Osteoblast (primary cell): ENCODE measurements at places on chromosomes 7 and 10. TPM values are rescaled to one million over a fixed set of nuclear protein-coding genes. Genes with fewer than 3 reads are reported as not detected.

The IFIT1B gene
- not detected in 2 replicates for total RNA-seq

The EBF3 gene
- total RNA-seq, result 31.8 and 35.4 TPM in 2 replicates

The ANKRD61 gene
- total RNA-seq, result not detected in 2 replicates

The TRIM50 gene
- total RNA-seq, result not detected in 2 replicates

DNA sequence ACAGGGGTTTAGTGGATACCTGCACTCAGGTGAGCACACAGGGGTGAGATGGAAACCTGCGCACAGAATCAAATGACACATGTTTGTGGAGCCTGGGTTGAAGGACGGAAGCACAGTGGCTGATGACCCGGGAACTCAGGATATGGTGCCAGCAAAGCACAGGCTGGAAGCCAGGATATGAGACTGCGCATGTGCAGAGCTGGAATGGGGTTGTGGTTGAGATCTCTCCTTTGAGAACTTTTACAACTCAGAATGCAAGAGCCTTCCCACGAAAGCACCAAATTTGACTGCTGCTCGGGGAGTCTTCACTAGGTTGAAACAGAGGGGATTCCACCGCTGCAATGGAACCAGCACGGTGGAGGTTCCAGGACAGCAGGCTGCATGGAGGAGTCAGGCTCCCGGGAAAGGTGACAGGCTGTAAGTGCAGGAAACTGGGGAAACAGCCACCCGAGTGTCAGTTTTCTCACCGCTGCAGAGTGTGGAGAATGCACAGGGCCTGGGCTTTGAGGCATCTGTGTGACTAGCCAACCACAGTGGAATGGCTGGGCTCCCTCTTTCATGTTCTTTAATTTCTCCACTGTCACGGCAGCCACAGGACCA is 133.4 kb upstream of the TCERG1L start:
- H3K27ac ChIP-seq, result no peak overlapping the region
- DNase-seq, result no peak
- H3K4me1 ChIP-seq, result no peaks in the 10 kb centered on the region
- H3K4me3 ChIP-seq, result no peak overlapping the region
- no peaks in the 10 kb centered on the region for H3K27me3 ChIP-seq

- no peaks in the 10 kb centered on the region for H3K27me3 ChIP-seq
- H3K27ac ChIP-seq, result no peak overlapping the region
- no peaks in the 10 kb centered on the region for H3K4me1 ChIP-seq
- DNase-seq, result peak; percentile 69
- H3K36me3 ChIP-seq, result peaks cover 3% of the 10 kb centered on the region
Observed at GRCh38 chr7:100562195-100563099, 11.3 kb downstream of the SAP25 start.

GRCh38 chr7:35448486-35448885 is 194.6 kb upstream of the TBX20 start:
- H3K27ac ChIP-seq, result no peak overlapping the region
- no peak overlapping the region for H3K4me3 ChIP-seq

DNA sequence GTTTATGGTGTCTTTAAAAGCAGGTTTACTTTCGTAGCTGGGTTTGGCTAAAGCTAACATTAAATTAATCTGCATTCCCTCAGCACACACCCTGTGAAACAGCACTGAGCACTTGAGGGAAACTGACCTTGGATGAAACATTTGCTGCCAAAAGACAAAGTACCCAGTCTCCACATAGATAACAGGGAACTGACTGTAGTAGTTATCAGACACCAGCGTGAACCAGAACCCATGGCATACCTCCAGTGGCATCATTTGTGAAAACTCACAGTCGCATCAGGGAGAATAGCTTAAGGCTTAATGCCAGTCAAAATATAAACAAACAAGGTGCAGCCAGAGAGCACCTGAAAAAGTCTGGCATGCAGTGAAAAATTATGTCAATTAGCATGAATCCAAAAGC is 357.8 kb upstream of the C7orf33 start:
- no peak overlapping the region for H3K4me3 ChIP-seq
- H3K27me3 ChIP-seq, result no peaks in the 10 kb centered on the region
- no peaks in the 10 kb centered on the region for H3K36me3 ChIP-seq

DNA sequence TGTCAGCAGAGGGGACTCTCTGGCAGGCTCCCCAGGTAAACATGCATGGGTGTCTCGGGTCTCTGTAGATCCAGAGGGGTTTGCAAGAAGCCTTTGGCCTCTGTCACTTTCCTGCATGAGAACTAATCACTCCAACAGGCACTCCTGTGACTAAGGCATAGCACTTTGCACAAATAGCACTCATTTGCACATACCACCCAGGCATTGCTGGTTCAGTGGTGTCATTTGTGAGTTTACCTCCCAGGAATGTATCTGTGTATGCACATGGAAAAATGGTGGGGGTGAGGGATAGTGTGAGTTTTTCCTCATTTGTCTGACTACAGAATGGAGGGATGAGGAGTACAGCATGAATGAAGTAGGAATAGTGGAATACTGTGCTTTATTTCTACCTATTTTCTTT is 39.5 kb downstream of the CNNM1 start:
- no peaks in the 10 kb centered on the region for H3K27me3 ChIP-seq
- no peaks in the 10 kb centered on the region for H3K36me3 ChIP-seq
- H3K4me1 ChIP-seq, result peaks cover 24% of the 10 kb centered on the region
- no peak for DNase-seq
- H3K4me3 ChIP-seq, result no peak overlapping the region

GRCh38 chr7:15932318-15932717 is 245.8 kb upstream of the MEOX2 start:
- no peak for DNase-seq
- H3K27ac ChIP-seq, result no peak overlapping the region
- no peaks in the 10 kb centered on the region for H3K27me3 ChIP-seq
- H3K4me1 ChIP-seq, result no peaks in the 10 kb centered on the region
- H3K36me3 ChIP-seq, result no peaks in the 10 kb centered on the region
